ENCODE measurements at places on chromosomes 2 and 18.

GRCh38 chr2:207483477-207483876 is 46.3 kb upstream of the CREB1 start:
- DNase-seq = peak; percentile 27

- no peak for DNase-seq
Observed at GRCh38 chr2:188978291-188979081, 4.3 kb downstream of the COL3A1 start.

DNA sequence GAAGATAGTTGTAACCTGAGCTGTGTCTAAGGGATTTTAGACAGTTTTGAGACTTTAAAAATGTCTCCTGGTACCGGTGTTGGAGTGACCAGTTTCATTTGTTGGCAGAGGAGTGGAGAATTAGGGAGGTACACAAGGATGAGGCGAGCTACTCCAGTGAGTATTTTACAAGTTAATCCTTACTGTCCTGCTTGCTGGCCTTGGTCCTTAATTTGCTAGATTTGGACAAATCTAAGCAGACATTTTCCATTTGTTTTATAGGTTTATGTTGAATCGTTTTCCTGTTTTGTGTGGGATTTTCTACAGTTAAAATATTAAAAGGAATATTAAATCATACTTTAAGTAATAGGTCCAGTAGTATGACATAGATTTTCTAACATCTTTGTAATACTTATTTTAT is 101.8 kb downstream of the ZNF407 start:
- DNase-seq = no peak

GRCh38 chr2:168194784-168195522 is 52.4 kb downstream of the STK39 start:
- peak; percentile 62 for DNase-seq

All from activated CD4-positive, alpha-beta T cell treated with anti-CD3 and anti-CD28 coated beads for 36 hours (primary cell).